ENCODE measurements at places on chromosomes 4 and X.

DNA sequence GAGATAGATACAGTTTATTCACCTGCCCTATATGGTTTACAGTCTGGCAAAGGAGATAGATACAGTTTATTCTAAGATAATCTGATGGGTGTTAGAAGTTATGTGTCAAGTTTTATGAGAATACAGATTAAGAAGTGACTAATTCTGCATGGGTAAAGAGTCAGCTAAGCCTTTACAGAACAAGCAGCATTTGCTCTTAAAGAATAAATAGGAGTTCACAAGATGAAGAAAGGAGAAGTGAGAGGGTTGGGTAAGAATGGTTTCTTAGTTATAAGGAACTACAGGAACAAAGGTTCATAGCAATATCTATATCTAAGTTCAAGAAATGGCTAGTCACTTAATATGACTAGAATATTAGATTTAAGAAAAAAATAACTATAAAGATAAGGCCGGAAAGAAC is 47.6 kb downstream of the THOC2 start:
- no peak for DNase-seq

DNA sequence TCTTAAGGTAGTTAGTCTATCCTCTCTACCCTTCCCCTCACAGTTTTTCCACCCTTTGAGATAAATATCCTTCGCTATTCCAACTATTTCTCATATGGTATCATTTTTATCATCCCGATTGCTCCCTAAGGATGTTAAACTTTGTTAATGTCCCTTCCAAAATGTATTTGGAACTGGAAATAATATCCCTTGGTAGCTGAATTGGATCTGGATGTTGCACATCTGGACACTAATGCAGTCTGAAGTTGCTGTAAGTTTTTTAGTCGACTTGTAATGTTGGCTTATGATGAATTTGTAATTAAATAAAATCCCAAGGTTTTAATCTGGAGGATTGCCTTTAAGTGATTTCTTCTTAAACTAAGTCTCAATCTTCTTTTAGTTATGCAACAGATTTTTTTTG is 22.5 kb downstream of the XIAP start:
- DNase-seq = no peak

DNA sequence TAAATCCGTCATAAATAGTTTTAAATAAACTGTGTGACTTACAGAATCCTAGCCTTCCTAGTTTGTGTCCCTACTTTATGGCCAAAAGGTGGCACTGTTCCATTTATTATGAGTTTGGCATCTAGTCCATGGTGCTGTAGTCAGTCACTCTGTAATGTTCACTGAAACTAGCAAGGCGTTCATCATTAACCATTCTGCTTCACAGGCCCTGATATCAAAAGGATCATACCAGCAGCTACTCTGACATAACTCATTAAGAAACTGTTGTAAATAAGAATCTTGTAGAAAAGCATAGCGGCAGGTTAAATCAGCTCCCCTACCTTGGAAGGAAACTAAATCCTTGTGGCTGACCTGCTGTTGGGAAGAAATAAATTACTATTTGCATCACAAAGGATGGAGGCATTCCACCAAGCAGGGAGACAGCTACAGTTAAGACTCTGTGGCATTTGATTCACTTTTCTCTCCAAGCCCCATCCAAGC is 919.6 kb upstream of the DIAPH2 start:
- peak; percentile 24 for DNase-seq

DNA sequence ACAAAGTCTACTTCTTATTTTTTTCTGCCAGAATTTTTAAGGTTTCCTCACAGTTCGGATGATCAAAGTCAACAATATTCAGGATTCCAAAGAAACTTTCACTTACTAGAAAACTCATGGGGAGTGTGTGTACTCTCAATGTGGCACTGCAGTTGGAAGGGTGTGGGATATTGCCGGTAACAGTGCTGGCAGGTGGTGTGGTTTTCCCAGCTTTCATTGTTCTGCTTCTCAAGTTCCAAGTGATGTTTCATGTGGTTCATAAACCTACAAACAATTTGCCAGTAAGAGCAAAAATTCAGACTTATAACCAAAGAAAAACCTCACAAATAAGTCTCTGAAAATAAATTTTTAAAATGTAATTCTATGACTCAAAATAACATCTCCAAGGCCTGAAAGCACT is 39.8 kb downstream of the ZNF280C start:
- no peak for DNase-seq

DNA sequence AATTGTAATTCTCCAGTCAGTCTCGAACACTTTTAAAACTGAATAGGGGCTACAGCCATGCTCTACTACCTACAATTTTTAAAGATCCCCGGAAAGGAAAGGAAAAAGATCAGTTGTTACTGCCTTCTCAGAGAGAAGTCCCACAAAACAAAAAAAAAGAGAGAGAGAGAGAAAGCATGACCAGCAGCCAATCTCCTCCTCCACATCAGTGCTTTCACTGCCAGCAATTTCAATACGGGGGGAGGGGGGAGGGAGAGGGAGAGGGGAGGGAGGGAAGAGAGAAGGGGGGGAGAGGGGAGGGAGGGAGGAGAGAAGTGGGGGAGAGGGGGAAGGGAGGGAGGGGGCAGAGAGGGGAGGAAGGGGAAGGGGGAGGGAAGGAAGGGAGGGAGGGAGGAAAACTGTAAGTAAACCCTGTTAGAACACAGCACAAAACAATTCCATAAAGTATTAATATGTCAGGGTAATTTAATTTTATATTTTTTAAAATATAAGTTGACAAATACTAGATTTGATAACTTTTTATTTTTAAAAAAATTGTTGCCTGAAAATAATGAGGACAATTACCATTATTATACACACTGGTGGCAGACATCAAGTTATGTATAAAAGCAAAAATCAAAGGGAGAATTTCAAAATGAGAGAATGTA is 108.0 kb downstream of the LRBA start:
- no peak for DNase-seq

GRCh38 chrX:119072744-119073143 is at the start of gene CT47C1:
CT47C1 (plus strand) TSS chrX:119072993; CDS start chrX:119073226, 233 bp downstream.
- no peak for DNase-seq

DNA sequence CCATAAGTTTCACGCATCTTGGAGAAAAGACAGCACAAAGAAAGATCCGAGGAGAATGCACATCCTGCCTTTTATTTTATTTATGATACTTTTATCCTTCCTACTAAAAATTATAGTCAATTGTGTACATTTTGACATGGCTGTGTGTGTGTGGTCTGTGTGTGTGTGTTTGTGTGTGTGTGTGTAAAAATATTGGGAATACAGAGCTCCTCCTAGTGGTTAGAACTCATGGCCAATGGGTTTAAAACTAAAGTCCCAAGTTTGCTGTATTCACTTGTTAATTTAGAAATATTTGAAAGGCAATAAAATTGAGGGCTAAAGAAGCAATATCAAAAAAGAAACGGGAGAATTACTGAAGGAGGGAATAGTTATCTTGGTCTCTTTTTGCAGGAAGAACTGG is 47.5 kb downstream of the NKX6-1 start:
- no peak for DNase-seq

GRCh38 chr4:78083035-78083434 is 25.9 kb downstream of the FRAS1 start:
- DNase-seq = no peak

DNA sequence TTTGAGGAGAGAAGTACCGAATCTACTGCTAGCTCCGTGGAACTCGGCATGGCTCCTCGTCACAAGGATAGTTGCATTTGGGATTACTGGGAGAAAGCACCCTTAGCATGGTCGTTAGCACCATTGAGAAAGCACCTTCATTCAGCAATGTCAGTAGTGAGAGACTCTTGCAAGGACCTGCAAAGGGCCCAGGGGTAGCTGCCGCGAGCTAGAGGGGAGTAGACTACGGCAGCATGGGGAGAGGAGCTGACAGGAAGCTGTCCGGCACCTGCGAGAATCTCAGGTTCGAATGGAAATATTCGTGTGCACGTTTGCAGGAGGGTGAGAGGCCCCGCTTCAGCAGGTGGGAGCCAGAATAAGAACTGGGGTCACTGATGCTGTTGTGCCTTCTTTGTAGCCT is 20.2 kb downstream of the TLR10 start:
- no peak for DNase-seq

GRCh38 chr4:5368426-5368825 is 317.1 kb downstream of the STK32B start:
- DNase-seq = no peak

DNA sequence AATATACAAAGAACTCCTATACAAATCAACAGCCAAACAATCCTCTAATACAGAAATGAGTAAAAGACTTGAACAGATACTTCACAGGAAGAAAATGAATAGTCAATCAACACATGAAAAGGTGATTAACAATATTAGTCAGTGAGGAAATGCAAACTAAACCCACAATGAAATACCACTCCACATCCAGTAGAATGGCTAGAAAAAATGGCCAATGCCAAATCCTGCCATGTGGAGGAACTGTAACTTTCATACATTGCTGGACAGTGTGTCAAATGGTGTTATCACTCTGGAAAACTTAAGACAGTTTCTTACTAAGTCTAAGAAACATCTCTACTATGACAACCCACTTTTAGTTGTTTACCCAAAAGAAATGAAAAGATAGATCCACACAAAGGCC is 59.5 kb downstream of the NSG1 start:
- no peak for DNase-seq

- no peak for DNase-seq
Observed at GRCh38 chrX:153827903-153828302, 2.4 kb downstream of the PDZD4 start.

- DNase-seq = no peak
Observed at GRCh38 chr4:21742326-21742725, 206.2 kb downstream of the KCNIP4 start.

- DNase-seq = no peak
Observed at GRCh38 chrX:102808336-102808735, 87.8 kb downstream of the GPRASP3 start.

DNA sequence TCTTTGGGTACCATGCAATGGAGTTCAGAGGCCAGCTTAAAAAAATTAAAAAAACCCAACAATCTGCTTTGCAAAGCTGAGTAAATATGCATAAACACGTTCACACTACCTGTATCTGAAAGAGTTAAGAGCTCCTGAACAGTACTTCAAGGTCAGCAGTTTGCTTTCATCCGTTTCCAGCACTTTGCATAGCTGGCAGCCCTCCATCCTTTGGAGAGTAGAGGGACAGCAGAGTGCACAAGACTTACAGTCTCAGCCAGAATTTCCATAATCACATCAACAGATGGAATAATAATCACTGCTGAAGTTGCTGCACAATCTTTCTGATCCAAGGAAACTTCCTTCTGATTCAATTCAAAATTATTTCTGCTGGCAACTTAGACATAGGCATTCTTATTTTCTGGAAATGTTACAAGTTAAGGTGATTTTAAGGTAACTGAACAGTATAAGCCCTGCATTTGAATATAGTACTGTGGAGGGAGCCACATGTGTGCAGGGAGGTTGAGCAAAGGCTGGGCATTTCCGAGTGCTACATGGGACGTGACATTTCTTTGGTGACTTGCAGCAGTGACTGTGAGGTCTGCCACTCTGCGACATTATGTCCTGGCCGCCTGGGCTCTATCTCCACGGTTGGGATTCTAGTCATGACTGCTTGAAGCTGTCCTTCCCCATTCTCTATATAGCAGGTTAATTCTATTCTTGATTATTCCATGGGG is 73.5 kb upstream of the EMCN start:
- DNase-seq = no peak

DNA sequence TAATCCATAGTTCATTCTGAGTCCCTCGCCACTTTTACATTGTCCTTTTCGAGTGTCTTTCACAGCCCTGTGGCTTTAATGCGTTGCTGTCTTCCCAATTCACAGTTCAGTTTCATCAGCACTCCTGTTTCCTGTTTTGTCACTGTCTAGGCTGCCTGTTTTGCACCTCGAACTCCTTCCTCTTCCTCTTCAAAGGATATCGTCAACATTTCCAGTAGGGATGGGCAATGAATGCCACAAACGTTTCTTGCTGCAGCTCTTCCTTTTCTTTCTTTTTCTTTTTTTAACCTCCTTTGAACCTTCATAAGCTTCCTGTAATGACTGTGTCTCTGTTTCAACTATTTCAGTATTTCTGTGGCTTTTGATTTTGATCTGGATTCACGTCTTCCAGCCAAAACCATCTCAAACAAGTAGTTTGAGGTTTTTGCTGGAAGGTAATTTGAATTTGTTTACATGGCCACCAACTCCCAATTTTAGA is 105.4 kb downstream of the ANXA3 start:
- DNase-seq = no peak

DNA sequence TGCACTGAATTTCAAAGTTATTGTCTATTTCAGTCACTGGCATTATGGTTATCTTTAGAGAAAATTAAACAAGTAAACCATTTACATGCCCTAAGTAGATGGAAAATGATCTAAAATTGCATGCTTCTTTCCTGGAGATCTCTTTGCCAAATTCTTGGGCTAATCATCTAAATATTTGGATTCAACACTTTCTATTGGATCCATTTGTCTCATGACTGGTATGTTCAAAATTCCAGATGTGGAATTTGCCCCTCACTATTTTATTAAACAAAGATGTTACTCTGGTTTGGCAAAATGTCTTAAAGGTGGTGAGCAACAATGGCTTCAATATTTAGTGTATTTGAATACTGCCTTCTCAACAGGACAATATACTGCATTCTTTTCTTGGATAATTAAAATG is 147.5 kb upstream of the CASK start:
- no peak for DNase-seq

DNA sequence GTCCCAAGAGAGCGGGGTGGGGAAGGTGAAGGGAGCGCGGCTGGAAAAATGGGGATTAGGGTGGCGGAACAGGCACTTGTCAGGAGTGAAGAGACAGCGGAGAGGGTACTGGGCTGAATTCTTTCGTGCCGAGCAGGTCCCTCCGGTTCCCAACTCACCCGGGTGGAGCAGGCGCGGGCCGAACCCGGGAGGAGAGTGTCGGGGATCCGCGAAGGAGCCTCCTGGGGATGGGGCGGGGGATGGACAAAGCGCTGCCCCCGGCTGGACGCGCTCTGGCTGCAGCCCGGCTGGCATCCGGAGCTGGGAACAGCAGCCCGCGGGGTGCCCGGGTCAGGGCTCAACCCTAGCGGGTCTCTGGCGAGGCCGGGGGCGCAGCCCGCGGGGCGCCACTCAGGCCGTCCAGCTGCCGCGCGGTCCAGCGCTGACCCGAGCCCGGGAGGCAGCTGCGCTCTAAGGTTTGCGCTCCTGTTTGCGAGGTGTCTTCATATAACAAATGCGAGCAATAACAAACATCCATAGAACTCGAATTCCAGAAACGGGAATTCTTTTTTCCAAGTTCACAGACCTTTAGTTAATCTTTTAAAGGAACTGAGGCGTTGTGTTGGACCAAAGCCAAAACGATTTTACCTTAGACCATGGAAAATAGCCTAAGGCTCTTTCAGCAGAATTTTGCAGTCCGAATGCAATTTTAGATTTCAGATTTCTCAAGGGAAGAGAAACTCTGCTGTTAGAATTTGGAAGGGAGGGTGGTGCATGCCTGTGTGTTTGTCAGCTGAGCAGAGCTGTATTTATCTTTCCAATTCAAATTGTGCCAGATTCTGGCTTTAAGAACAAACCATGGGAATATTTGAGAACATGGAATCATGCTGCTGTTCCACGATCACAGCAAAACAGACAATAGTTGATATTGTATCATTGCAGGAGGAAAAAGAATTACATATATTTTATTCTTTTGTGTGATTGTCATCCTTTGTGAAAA is 744 bp downstream of the NPY5R start:
- DNase-seq = no peak

- no peak for DNase-seq
Observed at GRCh38 chr4:1187182-1187581, 14.8 kb upstream of the SPON2 start.
